Foreskin keratinocyte (primary cell): ENCODE measurements at places on chromosomes 6 and 20. TPM values are rescaled to one million over a fixed set of nuclear protein-coding genes. Genes with fewer than 3 reads are reported as not detected.

DNA sequence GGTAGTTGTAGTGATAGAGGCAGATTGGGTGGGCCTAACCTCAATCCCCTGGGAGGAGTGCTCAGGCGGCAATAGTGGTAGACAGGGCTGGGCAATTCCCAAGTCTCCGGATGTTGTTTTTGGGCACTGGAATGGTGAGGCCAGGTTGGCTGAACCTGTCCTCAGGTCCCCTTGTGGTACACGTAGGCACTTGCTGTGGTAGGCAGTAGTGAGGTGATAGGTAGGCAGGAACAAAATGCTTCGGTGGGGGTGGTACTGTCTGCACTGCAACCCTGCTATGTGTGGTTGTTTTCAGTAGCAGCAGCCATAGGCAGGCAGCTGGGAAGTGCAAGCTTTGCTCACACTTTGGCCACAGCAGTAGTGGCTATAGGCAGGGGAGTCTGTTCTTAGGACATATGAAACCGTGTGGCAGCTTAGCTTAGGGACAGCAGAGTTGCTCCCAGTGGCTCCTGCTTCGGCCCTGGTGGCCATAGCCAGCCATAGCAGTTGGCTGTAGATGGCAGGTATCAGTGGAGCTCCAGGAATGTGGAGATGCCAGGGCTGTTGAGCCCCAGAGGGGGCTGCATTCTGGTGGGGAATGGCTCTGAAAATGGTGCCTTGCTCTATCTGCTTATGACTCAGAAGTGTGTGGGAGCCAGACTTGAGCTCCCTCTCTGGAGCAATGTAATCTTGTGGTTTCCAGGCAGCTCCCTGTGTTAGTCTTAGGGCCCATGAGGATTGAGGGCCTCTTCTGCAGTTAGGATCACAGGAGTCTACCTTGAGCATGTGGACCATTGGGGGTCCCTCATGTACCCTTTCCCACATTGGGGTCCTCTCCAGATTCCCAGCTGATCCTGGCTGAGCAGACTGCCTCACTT, 241.8 kb upstream of the BMP2 start:
- DNase-seq = no peak

GRCh38 chr6:134217105-134217797, 100.7 kb downstream of the SGK1 start:
- no peak for DNase-seq

GRCh38 chr6:44590471-44590870, 203.0 kb downstream of the CDC5L start:
- no peak for DNase-seq

The FILIP1 gene
- total RNA-seq = not detected in 2 replicates

DNA sequence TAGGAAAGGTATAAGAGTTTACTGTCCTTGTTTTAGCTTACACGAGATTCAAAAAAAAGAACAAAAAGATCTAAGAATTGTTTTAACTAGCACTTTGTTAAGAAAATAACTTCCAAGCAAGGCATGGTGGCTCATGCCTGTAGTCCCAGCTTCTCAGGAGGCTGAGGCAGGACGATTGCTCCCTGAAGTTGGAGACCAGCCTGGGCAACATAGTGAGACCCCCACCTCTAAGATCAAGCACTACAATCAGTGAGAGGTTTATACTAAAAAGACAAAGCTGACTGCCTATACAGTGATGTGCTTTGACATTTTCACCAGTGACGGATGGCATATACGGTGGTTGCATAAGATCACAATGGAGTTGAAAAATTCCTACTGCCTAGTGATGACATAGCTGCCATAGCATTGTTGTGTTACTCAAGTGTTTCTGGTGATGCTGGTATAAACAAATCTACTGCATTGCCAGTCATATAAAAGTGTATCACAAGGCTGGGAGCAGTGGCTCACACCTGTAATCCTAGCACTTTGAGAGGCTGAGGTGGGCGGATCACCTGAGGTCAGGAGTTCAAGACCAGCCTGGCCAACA, 68.6 kb downstream of the B4GALT5 start:
- DNase-seq = no peak

The AIG1 gene
- total RNA-seq = 48.8 and 50.5 TPM in 2 replicates
